ENCODE measurements at places on chromosomes 1 and 21. TPM values are rescaled to one million over a fixed set of nuclear protein-coding genes. Genes with fewer than 3 reads are reported as not detected.
A peak's percentile ranks its signal among the peaks of the same experiment; 100 is the strongest.

DNA sequence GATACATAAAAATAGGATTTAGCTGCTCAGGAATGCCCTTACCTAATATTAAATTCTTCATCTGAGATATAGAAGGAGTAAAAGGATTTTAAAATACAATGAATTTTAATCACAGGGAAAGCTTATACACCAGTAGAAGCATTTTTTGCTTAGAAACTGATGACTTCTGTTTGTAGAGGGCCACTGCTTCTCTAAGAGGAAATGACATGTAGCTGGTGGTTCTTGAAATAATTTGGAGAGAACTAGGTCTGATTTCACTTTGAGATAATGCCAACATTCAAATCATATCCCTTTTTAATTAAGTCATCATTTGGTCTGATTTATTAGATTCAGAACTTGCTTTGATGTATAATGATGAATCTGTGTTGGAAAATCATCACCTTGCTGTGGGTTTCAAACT is 166.6 kb upstream of the SGIP1 start:
- ATAC-seq = peak; percentile 3

Gene KRTAP11-1
- not detected for total RNA-seq

Gene SPATA46
- total RNA-seq = not detected

Gene ASCL5
- total RNA-seq = 0.19 TPM

DNA sequence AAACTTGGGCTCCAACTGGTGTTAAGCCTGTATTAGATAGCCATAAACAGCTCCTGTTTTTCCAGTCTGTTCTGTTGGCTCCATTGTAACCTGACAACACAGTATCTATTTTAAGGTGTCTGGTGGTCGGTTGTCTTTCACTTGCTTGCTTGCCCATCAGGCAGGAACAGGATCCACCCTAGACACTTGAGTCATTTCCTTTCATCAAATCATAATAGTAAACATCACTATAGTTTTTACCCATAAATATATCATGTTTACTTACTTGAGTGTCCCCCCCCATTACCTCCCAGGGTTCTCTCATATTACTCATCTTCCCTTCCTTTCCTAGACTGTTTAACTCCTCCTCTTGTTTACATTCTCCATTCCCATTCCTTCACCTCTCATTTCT is 2.9 kb downstream of the DDI2 start:
- no peak for ATAC-seq

DNA sequence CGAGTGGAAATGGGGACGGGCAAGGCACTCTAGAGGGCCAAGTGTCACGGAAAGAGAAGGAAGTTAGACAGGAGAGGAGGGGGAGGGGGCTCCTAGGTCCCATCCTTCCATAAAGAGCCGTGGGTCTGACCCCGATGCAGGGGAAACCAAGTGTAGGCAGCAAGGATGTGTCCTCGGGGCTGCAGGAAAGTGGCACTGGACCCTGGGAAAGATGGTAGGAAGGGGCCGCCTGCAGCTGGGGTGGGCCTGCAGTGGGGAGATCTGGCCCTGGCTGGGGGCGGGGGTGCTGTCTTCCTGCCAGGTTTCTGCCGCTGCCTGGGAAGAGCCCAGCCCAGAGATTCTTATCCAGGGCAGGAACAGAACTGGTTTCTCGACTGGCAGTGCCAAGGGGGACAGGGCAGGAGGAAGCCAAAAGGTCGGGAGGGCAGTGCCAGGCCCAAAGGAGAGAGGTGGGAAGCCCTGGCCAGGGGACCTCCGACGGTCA is 12.9 kb downstream of the CRABP2 start:
- no peak for ATAC-seq

- no peak for ATAC-seq
Observed at GRCh38 chr1:185311589-185312225, 5.3 kb downstream of the IVNS1ABP start.

DNA sequence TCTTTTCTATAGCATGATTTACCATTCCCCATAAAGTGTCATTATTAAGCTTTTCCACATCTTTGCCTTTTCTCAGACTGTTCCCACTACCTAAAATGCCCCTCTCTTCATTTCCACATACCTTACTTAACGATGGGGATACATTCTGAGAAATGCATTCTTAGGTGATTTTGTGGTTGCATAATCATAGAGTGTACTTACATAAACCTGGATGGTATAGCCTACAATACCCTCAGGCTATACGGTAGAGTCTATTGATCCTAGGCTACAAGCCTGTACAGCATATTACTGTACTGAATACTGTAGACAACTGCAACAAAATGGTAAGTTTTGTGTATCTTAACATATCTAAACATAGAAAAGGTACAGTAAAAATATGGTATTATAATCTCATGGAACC is 54.8 kb upstream of the MUTYH start:
- ATAC-seq = no peak

DNA sequence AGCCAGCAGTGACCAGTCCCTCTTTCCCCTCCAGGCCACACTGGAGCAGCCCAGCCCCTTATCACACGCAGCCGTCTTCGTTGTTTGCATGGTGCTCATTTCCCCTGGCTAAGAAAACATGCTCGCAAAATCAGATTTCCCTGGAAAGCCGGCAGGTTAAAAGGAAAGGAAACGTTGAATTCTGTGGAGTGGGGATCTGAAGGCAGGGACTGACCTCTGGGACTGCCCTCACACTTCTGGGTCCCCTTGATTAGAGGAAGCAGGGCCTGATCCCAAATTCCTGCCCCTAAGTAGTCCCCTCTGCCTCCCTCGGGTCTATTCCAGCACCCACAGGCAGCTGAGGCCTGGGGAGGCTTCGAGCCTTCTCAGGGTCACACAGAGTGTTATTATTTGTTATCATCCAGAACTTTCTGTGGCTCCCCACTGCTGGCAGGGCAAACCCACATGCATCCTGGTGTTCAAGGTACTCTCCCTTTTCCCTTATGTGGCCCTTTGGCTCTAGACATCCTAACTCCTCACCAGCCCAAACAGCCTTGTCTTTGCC is 125.2 kb upstream of the ZBTB40 start:
- no peak for ATAC-seq

DNA sequence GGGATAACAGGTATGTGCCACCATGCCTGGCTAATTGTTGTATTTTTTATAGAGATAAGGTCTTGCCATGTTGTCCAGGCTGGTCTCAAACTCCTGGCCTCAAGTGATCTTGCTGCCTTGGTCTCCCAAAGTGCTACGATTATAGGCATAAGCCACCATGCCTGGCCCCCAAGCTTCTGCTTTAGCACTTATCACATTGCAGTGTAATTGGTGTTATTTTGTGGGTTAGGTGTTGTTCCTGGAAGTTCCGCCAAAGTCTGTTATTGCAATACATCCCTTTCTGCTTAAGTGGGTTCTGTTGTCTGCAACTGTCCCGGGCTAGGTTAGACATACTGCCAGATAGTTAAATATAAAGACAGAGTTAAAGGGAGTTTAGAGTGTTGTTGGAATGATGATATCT is 3.4 kb downstream of the ZCCHC17 start:
- no peak for ATAC-seq

DNA sequence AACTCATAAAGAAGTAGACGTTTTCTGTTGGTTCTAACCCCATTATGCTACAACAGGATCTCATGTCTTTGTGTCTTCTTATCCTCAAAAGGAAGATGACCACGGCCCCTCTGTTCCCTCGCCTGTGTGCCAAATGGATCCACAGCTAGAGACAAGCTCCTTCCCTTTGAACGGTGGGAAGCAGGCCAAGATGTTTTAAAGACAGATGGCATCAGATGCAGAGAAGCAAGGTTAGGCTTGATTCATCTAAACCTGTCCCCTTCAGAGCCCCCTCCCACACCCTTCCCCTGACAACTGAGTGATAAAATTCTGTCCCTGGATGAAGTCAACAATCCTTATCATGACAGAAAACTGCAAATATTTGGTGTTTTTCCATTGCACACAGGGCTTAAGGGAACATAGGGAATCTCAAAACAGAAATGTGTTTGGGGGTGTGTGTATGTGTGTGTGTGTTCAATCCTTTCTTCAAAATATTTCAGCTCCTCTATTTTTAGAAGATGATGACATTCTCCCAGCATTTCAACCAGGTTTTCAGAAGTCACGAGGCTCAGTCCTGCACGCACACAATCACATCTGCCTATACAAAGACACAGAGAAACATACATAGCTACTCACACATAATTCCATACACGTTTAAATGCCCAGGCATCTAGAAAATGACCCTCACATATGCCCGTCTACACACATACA is 27.8 kb upstream of the FMOD start:
- ATAC-seq = no peak

DNA sequence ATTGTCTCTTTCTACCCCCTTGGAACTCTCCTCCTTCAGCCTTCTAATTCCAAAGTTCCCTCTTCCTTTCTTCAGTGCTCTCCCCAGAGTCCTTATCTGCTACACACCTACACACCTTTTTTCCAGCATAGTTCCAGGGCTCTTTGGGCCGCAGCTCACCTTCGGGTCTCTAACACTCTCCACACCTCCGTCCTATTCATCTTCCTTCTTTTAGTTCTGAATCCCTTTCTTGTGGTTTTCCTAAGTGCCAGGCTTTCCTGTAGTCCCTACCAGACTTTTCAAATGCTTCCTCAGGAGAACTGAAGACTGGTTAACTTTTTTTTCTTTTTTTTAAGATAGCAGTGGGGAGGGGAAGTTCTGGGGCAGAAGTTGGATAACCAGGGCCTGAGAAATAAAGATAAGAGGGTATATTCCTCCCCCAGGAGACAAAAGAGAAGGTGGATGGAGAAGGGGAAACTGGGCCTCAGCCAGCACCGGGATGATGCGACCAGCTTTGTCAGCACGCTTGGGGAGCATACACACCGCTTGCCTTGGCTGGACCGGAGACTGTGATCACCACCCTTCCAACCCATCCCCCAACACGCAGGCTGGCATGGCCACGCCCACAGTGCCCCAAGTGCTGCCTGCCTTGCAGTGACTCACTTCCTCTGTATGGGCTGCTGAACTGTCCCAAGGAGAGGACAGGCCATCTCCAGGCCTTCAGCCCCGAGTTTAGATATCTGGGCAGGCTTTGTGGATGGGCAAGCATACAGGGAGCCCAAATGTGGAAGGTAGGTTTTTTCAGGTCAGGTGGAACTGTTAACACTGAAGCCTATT is 2.5 kb upstream of the CERS2 start:
- ATAC-seq = peak; percentile 76

GRCh38 chr21:17467392-17467791 is 45.5 kb upstream of the CXADR start:
- no peak for ATAC-seq

DNA sequence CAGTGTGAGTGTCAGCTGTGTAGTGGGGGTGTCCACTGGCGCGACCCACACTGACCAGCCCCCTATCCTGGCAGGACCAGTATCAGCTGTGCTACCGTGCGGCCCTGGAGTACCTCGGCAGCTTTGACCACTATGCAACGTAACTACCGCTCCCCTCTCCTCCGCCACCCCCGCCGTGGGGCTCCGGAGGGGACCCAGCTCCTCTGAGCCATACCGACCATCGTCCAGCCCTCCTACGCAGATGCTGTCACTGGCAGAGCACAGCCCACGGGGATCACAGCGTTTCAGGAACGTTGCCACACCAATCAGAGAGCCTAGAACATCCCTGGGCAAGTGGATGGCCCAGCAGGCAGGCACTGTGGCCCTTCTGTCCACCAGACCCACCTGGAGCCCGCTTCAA is 28.1 kb upstream of the KDM4A start:
- ATAC-seq = no peak

- ATAC-seq = no peak
Observed at GRCh38 chr1:192232817-192233417, 74.7 kb downstream of the RGS18 start.

Gene VWA5B1
- total RNA-seq = 0.05 TPM

Gene PCBP3
- total RNA-seq = 16.5 TPM

DNA sequence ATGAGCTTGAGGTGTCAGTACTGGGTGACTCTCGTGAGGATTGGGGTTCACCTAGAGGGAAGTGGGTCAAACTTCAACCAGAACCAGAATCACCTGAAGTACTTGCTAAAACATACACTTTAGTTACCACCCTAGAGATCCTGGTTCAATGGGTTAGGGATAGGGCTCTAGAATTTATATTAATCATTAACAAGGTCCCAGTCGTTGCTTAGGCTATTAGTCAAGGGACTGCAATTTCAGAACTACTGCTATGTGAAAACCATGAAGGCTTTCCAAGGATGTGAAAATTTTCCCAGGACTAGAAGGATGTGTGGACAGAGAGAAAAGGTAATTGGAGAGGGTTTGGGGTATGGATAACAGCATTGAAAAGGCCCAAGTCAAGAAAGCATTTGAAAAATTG is 162.6 kb downstream of the GRIK1 start:
- no peak for ATAC-seq

DNA sequence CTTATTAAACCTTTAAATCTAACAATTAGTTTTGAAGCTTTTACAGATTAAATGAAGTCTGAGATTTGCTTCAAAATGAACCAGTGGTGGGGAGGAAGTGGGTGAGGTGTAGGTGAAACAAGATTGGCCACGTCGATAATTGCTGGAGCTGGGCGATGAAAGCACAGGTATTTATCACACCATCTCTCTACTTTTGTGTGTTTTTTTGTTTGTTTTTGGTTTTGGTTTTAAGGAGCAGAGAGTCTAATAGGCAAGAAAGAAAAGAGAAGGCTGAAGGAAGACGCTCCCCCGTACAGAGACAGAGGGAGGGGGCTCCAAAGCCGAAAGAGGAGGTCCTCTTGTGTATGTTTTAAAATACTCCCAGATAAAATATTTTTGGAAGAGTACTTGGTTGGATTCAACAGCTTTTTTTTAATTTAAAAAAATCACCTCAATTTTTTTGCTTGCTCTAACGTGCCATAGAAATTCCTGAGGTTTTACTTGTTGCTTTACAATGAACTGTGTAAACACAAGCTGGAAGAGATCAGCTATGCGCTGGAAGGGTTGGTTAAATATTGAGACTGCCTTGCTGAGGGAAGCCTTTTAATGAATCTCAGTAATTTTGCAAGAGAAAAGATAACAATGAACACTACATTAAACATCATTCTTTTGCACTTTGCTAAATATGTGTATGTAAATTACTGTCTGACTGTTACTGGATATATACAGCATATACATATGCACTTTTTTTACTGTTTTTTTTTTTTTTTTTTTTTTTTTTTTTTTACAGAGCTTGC is 6.7 kb upstream of the LGALS8 start:
- ATAC-seq = peak; percentile 84

Gene TMEM61
- not detected for total RNA-seq

GRCh38 chr1:235776396-235776795 is 90.3 kb downstream of the LYST start:
- no peak for ATAC-seq

All from activated T-helper 17 cell treated with anti-CD3 and anti-CD28 coated beads, Interleukin-2, amount 50 U/mL, for 72 hours (primary cell).